Mucosa of gallbladder (tissue), 1 donor: ENCODE measurements at places on chromosomes 1 and 21.

GRCh38 chr1:208562151-208562960, 318.2 kb upstream of the PLXNA2 start:
- DNase-seq = no peak

DNA sequence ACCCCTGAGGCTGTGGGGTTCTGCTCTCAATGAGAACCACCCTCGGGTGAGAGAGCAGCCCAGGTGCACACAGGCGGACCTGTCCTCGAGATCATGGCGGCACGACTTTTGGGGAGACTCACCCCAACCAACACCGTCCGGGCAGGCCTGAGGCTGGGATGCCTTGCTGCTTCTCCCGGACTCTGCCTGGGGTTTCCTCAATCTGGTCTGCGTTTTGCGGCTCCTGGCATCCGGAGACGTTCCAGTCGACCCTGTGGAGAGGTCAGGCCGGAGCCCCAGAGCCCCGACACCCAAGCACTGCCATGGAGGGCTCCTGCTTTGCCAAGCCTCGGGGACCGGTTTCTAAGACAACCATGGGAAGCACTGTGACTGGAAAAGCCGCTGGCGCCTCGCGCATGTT, 3879.7 kb downstream of the SRGAP2C start:
- no peak for DNase-seq

GRCh38 chr1:14439015-14439414, 159.5 kb upstream of the KAZN start:
- DNase-seq = no peak

DNA sequence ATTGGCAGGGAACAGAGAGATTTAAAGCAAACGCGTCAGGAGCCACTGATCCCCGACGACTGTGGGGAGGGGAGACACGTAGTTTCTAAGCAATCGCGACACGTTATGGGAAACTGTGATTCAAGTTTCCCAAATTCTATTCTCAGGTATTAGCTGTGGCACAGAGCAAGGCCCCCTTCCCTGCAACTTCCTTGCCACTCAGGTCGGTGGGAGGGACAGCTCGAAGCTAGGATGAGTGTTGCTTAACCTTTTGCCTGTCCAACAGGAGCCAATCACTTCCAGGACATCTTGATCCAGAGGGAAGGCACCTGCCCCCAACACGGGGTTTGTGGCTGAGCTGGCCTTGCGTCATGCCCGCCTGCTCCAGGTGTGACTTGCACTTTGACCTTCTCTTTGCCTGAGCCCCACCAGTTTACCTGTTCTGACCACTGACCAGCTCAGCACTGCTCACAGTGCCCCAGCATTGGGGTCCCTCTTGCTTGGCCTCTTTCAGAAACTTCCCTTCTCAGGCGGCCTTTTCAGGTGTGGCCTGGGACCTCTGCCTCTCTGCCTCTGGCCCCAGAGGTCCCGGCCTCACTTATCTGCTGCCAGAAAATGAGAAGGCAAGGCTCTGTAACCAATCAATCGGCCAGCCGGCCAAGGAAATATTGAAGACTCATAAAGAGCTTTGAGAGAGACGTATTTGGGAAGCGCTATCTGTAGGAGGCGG, 24.6 kb downstream of the TEX35 start:
- DNase-seq = no peak

DNA sequence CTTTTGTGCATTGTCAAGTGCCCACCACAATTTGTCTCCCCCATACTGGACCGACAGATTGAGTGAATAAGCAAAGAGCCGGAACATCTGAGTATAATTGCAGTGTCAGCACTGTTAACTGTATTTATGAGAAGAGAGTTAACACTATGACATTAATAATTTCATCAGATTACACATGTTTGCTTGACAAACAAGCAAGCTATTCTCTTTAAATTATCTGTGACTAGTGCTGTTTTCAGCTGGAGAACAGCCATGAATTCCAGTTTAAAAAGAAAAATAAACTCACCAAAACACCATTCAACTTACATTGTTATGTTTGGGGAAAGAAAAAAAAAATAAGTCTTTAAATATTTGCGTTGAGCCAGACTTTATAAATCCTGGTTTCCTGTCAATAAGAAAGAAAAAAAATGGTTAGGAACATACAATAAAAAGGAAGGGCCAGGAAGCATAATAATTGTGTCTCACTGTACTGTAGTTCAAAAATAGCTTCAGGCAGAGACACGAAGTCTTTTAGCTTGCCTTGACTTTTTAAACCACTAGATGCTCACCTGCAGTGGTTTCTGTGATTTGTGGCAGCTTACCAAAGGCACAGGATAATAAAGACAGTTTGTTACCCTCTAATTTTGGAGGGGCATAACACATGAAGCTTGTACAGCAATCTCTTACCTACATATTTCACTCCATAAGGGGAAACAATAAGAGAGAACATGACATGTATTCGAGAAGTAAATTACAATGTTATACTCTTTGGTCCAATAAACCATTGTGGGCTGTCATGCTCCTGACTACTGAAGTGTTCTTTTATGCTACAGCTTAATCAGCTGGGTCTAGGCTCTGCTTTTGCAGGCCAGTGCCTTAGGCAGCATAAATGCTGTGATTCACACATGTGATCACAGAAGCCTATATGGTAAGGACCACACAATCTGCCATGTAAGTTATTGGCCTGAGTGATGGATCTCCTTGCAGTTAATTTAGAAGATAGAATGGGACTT, 302.0 kb upstream of the ADGRL2 start:
- no peak for DNase-seq

- DNase-seq = no peak
Observed at GRCh38 chr1:173715538-173715844, 710 bp downstream of the KLHL20 start.

DNA sequence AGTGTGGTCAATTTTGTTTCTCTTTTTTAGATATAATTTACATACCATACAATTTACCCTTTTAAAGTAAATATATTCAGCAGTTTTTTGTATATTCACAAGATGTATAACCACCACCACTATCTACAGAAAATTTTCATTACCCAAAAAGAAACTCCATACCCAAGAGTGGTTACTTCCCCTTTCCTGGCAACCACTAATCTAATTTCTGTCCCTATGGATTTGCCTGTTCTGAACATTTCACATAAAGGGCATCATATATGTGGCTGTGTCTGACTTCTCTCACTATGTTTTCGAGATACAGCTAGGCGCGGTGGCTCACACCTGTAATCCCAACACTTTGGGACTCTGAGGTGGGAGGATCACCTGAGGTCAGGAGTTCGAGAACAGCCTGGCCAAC, 13.6 kb downstream of the PACC1 start:
- no peak for DNase-seq

GRCh38 chr1:192550922-192551534, 24.5 kb upstream of the RGS1 start:
- no peak for DNase-seq

- DNase-seq = no peak
Observed at GRCh38 chr1:197224160-197224559, 43.9 kb upstream of the CRB1 start.

GRCh38 chr1:180027949-180028445, 73.4 kb downstream of the CEP350 start:
- no peak for DNase-seq

DNA sequence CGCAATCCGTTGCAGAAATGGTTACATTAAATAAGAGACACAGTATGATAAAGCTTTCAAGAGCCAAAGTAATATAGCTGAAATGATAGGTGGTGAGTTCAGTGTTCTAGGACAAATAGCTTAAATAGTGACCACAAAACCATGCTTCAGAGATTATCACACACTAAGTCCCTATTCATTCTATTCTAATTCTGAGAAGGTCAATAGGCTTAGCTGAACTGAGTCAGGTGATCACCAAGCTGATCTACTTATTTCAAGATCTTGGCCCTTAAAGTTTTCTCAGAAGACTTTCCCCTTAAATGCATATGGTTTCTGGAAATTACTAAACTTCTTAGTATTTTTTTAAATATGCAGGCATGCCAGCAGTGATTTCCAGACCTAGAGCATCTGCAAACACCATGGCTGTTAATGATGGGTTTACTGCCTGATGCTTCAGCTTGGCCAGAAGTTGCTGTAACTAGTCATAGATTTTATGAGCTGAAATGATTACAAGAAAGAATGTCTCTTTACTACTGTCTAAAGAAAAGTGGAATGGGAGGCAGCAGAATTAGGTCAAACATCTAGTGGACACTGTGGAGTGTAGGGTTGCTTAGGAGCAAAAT, 242.9 kb downstream of the ST6GALNAC3 start:
- no peak for DNase-seq

DNA sequence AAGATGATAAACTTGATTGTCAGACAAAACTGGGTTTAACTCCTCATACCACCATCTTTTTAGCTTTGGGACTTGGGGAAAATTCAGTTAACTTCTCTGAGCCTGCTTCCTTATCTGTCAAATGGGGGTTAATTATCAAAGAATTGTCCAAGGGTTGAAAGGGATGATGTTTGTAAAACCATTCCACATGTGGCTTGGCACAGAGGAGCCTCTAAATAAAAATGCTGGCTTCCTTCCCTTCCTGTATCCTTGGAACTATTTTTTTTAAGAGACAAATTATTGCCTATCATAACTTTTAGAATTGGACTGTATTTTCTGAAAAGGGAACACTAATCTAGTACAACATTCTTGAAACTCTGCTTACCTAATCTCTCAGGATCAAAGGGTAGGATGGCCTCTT, 143.4 kb upstream of the USP24 start:
- DNase-seq = no peak

DNA sequence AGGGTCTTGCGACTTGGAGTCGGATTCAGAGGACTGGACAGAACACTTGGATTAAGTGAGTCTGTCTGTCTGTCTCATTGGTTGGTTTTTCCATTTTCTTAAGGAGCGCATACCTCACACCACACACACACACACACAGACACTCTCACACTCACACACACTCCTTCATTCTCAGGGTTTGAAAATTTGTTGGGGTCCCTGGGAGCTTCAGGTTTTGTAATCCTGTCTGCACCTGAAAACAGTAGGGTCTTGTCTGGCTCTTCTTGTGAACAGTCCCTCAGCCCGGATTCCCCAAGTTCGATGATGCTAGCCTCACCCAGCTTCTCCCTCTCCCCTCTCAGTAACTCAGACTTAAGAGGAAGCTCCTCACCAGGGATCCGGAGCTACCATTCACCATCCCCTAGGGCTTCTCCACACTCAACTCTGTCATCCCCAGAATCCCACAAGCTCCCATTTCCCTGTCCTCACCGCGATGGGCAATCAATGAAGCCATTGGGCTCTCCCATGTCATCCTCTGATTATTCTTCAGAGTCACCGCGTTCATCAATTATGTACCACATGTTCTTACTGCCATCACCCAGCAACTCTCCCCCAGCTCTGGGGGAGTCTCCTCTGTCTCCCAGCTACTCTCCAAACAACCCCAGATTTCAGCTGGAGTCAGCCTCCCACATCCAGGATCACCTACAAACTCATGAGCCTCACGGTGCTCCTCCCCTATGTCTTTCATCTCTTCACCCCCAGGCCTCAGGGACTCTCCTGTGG, 1530.9 kb upstream of the TPTE start:
- no peak for DNase-seq

- DNase-seq = no peak
Observed at GRCh38 chr1:94851571-94851970, 31.4 kb downstream of the SLC44A3 start.

GRCh38 chr1:6249739-6250689, 6.0 kb downstream of the HES3 start:
- DNase-seq = no peak

- no peak for DNase-seq
Observed at GRCh38 chr1:178160736-178161475, 67.0 kb downstream of the RASAL2 start.

DNA sequence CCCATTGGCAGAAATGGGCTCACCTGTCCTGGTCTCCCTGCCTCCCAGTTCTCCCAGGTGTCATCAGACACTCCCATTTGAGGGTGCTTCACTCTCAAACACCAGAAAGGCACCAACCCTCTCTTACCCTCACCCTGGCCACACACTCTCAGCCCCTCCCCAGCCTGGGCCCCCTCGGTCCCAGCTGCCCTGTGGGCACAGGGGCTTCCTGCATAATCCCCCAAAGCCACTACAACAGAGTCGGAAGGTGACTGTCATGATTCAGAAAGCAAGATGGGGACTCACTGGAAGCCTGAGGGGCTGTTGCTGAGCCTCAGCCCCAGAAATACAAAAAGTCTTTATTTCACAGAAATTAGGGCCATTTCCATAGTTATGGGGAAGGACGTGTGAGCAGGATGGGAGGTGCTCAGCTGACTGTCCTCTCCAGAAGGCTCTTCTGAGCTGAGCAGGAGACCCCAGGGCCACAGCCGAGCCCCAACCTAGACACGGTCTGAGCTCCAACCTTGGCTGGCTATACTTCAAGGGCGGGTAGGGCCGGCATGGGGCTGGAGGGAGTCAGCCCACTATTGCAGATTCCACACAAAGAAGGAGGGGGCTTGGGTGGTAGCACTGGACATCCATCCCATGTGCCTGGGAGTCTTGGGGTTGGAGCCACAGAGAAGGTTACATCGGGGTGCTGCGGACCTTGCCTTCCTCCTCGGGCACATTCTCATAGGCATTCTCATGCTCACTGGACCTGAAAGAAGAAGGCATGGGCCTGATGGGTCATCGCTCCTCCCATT, 6.3 kb downstream of the PDZK1IP1 start:
- no peak for DNase-seq

DNA sequence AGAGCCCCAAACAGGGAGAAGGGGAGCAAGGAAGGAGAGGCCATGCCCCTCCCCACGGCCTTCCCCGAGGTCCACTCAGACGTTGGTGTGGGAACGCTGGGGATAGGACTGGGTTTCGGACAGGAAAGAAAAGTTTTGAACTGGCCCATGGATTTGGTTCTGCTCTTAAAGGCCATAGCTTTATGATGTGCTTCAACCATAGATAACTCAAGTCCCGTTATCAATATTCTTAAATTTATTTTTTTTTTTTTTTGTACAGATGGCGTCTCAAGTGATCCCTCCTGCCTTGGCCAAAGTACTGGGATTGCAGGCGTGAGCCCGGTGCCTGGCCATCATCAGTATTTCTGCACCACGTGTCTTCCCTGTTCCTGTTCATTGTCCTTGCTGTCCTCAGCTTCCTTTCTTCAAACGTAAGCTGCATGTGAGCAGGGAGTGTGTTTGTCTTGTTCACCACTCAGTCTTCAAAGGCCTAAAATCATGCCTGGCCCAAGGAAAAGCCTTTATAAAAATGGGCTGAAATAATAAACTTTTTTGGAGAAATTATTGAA, 820 bp upstream of the KRTAP10-1 start:
- DNase-seq = no peak

- no peak for DNase-seq
Observed at GRCh38 chr1:5982868-5983267, 9.4 kb downstream of the NPHP4 start.

DNA sequence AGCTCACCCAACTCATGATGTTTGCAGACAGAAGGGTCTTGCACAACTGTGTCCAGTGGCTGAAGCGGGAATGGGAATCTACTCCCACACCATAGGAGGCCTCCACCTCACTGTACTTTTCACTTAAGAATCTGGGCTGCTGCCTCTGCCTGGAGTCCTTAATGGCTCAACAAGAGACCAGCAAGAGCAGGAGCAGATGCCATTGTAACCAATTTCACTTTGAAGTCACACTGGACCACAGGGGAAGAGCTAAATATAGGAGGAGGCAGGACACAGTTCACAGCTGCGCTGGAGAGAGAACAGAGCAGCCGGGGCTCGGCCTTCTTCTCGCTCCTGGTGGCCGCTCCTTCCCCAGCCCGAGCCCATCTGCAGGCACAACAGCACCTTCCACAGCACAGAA, 120.4 kb downstream of the SIPA1L2 start:
- no peak for DNase-seq
